Panc1 (cell line): ENCODE measurements at places on chromosomes 1 and 21.

GRCh38 chr1:246837418-246838117 is 94.2 kb downstream of the AHCTF1 start:
- DNase-seq, result no peak

DNA sequence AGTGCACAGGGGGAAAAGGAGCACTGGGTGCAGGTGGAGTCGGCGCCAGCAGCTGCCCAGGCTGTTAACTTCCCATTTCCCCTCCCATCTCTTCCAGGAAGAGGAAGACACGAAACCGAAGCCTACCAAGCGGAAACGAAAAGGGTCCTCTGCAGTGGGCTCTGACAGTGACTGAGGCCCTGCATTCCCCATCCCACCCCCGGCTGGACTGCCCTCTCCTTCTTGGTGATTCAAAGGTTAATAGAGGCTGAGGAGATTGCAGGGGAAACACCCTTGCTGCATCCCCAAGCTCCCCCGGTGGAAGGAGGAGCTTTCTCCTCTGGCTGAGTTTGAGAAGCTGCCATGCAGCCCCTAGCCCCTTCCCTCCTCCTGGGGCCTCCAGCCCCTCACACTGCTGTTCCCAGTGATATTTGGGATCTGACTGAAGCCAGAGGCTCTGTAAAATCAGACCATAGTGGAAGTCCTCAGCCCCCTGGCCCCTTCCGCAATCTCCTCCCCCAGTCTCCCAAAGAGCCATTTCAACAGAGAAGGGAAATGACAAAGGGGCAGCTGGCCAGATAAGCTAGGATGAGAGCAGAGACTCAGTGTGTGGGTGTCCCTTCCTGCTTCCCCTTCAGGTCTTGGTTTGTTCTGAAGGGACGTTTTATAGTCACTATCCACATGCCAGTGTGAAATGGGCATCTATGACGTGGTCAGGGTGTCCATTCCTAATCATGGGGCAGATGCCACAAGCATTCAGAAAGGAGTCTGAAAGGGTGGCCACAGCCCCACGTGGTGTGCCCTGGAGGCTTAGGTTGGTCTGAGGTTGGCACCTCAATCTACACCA is 1.9 kb upstream of the SLC27A3 start:
- no peak for DNase-seq

GRCh38 chr1:235617808-235618207 is 31.8 kb downstream of the GNG4 start:
- DNase-seq, result no peak

DNA sequence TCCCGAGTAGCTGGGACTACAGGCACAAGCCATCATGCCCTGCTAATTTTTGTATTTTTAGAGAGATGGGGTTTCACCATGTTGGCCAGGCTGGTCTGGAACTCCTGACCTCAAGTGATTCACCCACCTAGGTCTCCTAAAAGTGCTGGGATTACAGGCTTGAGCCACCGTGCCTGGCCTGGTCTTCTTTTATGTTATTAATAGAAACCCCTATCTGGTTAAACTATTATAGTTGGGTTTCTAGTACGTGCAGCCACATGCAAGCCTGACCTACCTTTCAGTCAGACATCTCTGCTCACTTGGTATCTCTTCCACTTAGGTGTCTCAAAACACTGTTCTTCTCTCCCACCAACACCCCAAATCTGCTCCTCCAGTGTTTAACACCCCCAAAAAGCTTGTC is 34.4 kb downstream of the PSEN2 start:
- no peak for DNase-seq

DNA sequence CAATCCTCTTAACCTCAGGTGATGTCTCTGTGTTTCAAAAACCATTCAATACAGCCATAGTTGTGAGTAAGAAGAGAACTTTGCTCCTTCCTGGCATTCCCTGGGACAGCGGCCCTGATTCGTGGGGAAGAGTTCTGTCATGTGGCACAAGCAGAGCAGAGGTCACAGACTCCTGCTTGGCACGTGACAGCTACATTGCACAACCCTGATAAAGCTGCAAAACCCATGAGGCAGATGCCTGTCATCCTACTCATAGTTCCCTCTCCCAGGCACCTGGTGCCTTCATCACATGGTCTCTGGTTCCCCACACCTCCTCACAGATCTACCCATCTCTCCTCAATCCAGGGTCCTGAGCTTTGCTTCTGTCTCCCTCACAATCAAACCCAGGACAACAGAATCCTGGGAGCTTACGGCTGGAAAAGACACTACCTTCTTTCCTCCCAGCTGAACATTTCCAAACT is 70.8 kb downstream of the PLPP3 start:
- no peak for DNase-seq

DNA sequence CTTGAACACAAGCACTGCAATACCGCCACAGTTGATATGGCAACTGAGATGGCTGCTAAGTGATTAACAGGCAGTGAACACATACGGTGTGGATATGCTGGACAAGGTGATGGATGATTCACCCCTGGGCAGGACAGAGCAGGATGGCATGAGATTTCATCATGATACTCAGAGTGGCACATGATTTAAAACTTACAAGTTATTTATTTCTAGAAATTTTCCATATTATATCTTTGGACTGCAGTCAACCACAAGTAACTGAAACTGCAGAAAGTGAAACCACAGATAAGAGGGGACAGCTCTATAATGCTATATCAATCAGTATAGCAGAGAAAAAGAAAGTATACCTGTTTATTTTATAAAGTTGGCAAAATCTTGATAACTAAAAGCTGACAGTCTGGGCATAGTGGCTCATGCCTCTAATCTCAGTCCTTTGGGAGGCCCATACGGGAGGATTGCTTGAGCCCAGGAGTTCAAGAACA is 47.9 kb downstream of the PHACTR4 start:
- peak; percentile 85 for DNase-seq

DNA sequence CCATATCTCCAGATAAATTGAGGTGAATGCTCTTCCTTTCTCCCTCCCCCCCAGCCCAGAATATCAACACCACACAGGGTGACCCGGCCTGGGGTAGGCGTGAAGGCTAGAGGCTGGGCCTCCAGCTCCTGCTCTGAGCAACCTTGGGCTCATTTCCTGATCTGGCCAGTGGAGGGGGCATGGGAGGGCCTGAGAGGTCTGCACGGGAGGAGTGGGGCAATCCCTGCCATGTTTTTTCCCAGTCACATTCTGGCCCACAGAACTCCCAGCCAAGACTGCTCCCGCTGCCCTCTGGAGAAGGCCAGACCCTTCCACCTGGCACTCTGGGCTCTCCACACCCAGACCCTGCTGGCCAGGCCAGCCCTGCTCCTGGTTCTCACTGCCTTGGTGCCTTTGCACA is 3.9 kb downstream of the CLDN19 start:
- no peak for DNase-seq

- DNase-seq, result no peak
These were observed 152.5 kb downstream of the TIAM1 start for GRCh38 chr21:31191553-31191952.

GRCh38 chr1:96340686-96341085 is 380.9 kb upstream of the PTBP2 start:
- no peak for DNase-seq

DNA sequence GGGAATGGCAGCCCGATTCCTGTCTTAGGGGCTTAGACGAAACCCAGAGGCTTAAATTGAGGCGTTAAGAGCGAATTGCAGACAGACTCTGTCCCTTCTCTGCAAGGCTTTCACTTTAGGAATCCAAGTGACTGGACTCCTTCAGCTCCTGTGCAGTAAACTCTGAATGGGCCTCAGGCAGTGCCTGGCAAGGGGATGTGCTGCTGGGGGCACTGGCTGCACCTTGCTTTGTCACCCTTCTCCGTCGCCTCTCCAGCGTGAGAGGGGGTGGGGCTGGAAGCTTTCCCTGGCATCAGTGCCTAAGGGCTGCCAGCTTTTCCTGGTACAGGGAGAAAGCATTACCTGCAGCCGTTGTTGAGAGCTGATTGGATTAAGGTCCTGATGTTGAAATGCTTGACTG is 39.9 kb upstream of the NFASC start:
- no peak for DNase-seq

DNA sequence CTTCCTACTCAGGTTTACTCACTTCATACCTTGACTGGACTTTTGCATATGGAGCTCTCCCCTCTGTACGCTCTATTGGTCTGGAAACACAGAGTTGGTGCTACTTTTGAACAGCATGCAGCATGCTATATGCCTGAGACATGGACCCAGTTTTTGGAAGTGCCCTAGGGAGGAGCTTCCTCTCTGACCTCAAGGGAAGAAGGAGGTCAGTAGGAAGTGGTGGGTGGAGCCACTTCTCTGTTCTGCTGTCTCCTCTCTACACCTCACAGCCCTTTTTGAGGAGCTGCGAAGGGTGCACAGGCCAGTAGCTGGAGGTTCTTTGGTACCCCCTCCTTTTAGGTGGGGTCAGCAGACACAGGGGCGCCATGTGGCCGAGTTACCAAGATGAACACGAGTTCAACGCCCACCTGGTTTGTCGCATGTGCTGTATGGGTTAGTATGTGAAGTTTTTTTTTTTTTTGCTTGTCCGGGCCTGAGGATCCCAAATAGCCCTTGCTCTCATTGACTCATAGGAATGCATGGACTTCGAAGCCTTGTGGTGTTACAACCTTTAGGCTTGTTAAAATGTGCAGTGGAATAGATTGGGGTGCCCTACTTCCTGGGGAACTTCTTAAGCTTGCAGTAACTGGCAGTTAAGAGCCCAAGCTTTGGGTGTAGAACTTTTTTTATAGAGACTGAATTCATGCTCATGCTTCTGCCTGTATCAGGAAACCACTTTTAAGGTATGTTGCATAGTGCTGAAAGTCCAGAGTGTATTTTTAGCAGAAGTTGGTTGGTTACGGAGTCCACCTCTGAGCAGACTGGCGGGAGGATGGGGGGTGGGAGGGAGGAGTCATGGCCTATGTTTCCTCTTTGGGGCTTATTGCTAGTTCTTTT is 10.7 kb downstream of the MACF1 start:
- DNase-seq, result no peak

DNA sequence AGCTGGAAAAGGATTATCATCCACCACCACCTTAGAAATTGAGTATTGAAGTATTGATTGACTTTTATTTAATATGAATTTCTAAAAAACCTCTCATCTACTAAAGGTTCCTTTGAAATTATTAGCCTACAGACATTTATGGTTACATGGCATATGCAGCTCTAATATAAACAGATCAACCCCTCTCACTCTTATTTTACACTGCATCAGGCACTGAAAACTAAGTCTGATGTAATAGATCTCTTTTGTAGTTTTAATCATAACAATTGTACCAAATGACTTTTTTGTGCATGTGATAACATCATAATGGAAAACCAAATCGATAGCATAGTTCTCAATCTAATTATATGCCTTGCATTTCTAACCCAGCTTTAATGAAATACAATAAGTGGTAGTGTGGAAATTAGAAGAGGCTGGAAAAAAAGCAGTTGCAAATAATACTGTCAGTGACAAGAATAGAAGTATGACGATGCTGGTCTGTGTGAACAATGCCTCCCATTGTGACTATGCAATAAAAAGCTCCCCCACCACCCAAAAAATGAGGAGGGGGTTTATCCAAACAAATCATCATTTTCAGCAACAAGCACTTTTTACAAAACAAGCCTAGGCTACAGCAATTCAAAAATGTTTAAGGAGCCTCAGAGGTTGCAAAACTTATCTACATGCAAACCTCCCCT is 426.5 kb upstream of the NFIA start:
- DNase-seq, result no peak

DNA sequence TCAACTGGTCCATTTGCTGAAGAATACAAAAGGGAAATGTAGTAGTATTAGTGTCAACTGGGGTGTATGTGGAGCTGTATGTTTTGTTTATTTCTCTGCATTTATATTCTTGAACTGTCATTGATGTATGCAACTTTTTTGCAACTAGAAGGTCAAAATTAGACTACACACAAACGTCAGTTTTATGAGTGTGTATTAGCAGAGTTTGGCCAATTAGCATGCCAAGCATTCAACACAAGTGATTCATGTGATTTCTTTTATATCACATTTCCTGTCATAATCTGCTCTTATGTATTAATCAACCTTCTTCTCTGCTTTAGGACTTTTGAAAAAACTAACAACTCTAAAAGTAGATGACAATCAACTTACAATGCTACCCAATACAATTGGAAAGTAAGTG is 211.1 kb downstream of the LRRC40 start:
- no peak for DNase-seq

GRCh38 chr1:203402629-203403337 is 51.9 kb upstream of the FMOD start:
- no peak for DNase-seq

DNA sequence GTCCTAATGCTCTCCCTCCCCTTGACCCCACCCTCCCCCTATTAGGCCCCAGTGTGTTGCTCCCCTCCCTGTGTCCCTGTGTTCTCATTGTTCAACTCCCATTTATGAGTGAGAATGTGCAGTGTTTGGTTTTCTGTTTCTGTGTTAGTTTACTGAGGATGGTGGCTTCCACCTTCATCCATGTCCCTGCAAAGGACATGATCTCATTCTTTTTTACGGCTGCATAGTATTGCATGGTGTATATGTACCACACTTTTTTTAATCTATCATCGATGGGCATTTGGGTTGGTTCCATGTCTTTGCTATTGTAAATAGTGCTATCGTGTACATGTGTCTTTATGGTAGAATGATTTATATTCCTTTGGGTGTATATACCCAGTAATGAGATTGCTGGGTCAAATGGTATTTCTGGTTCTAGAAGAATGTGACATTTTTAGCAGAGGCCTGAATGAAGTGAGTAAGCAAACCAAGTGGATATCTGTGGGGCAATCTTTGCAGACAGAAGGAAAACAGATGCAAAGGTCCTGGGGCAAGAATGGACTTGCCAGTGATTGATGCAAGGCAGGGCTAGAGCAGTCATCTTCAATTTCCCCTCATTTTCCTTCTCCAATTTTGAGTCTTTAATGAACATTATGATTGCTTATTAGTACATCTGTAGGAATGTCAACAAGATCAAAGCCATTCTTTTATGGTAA is 50.2 kb downstream of the UBE4B start:
- no peak for DNase-seq

DNA sequence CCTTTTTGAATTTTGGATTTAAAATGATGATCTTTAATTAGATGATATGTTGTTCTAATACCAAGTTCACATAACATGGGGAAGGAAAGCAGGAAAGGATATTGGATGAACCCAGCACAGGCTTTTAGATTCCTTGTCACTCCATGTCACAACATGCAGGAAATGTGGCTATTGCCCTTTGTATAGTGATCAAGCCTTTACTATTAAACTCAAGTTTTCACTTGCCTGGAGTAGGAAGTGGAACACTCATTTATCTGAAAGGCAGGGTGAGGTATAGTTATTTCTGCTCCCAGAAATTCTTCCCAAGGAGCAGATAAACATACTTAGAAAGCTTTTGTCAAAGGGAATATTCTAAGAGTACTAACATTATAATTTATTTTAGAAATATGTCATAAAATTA is 37.2 kb upstream of the BCAS2 start:
- no peak for DNase-seq

DNA sequence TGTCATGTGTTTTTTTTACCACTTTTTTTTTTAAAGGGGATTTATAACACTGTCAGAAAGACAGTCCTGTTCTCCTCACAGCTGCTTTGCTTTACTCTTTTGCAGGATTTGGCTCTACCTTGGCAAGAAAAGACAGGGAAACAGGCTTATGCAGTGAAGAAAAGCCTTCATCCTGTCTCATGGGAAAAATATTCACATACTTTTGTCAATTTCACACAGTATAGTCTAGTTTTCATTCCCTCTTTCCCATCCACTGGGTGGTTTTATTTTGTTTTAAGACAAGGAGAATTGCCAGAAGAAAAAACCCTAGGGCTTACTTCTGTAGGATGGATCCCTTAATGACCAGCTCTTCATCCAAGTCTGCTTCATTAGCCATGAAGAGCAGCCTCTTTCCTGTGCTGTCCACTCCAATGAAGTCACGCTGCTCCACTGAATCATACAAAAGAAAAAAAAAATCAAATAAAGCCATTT is 60.0 kb downstream of the EIF2B3 start:
- DNase-seq, result no peak

GRCh38 chr1:109644670-109645069 is 11.2 kb upstream of the GSTM4 start:
- DNase-seq, result no peak
